ENCODE measurements at places on chromosomes 7 and 10. TPM values are rescaled to one million over a fixed set of nuclear protein-coding genes. Genes with fewer than 3 reads are reported as not detected.

CD36 gene
- not detected for total RNA-seq

HMX2 gene
- total RNA-seq = not detected

KLLN gene
- total RNA-seq = 0.39 TPM

TMEM130 gene
- 0.54 TPM for total RNA-seq

INA gene
- 0.13 TPM for total RNA-seq

PCLO gene
- total RNA-seq = 0.13 TPM

GNG11 gene
- 15.2 TPM for total RNA-seq

EDRF1 gene
- total RNA-seq = 26.7 TPM

NXPH1 gene
- not detected for total RNA-seq

GIMAP6 gene
- total RNA-seq = not detected

LIPF gene
- total RNA-seq = not detected

CLDN3 gene
- total RNA-seq = not detected

THSD7A gene
- 0.22 TPM for total RNA-seq

CHRM2 gene
- not detected for total RNA-seq

HOXA1 gene
- 0.65 TPM for total RNA-seq

PYROXD2 gene
- 11.5 TPM for total RNA-seq

IKZF1 gene
- total RNA-seq = not detected

PCGF6 gene
- 18.6 TPM for total RNA-seq

SPDYE18 gene
- total RNA-seq = not detected

GIMAP8 gene
- total RNA-seq = not detected

CFAP69 gene
- 12.3 TPM for total RNA-seq

IPMK gene
- 16.3 TPM for total RNA-seq

ASB15 gene
- not detected for total RNA-seq

NOM1 gene
- total RNA-seq = 17.9 TPM

GTF2IRD1 gene
- total RNA-seq = 19.6 TPM

ZNF239 gene
- total RNA-seq = 5.5 TPM

HOXA3 gene
- total RNA-seq = 9.4 TPM

NPY4R2 gene
- not detected for total RNA-seq

GIMAP5 gene
- not detected for total RNA-seq

PON1 gene
- total RNA-seq = under 0.01 TPM

ADCY1 gene
- total RNA-seq = 0.43 TPM

GIMAP4 gene
- not detected for total RNA-seq

DLG5 gene
- total RNA-seq = 40.9 TPM

RINT1 gene
- total RNA-seq = 27.5 TPM

H2BK1 gene
- not detected for total RNA-seq

PVRIG gene
- not detected for total RNA-seq

CDH23 gene
- total RNA-seq = 4.3 TPM

MOGAT3 gene
- total RNA-seq = not detected

PPA1 gene
- total RNA-seq = 234 TPM

C7orf57 gene
- under 0.01 TPM for total RNA-seq

FAM131B gene
- total RNA-seq = 0.54 TPM
